Stimulated activated CD4-positive, alpha-beta T cell treated with anti-CD3 and anti-CD28 coated beads, Interleukin-4, amount 100 ng/mL, for 48 hours (primary cell): ENCODE measurements at places on chromosomes 7 and 10.

DNA sequence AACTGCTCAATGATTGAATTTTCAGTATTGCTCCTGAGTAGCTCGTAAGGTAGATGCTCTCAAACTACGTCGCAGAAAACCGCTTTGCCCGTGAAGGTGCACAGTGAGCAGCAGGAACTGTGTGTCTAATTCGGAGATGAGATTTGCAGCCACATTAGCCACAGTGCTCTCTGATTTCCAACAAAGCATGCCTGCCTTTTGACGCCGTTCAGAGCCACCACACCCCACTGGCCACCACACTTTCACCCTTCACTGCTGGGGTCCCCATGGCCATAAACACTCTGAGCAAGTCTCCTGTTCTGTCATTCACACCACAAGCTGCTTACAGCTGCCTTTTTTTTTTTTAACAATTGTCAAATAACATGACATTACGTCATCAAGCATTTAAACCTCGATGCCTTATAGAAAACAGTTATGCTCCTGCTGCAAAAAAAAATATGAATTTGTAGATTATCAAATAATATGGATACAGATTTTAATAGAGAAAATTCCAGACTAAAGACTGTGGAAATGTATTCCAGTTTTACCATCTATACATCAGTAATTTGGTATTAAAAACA is 578.8 kb upstream of the PFKP start:
- DNase-seq, result no peak

DNA sequence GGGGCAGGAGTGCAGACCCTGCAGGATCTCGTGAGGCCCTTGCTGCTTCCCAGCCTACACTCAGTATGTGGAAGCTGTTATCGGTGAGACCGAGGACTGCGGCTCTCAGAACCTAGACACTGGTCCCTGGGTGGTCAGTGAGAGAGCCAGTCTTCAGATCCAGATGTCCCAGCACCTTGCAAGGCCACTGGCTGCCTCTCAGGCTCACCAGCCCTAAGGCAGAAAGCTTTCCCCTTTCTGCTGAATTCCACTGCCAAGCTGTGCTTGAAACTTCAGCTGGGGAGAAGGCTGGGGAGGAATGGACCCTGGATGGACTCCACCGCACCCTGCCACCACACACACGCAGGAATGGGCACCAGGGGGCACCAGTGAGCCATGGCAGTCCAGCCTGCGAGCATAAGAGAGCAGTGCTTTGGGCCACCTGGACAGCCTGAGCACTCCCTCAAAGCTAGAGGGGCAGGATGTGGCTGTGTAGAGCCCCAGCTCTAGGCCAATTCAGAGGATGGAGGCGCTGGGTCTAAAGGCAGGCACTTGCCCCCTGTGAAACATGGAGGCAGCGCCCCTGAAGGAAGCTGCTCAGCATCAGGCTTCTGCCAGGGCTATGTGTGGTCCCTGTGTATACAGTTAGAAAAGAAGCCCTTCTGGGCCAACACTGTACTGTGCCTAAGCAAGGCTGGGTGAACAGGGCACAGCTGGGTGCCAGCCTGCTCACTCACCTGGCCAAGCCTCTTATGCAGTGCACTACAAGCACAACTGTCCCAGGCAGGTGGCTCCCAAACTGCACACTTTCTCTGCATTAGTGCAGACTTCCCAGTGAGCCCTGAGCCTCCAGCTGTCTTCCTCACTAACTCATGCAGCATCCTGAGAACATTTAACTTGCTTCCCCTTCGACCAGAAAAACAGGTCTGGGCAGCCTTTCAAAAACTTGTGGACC is 21.6 kb downstream of the TMEM72 start:
- peak; percentile 74 for DNase-seq

GRCh38 chr10:49596836-49597235 is 13.3 kb upstream of the SLC18A3 start:
- DNase-seq, result no peak

GRCh38 chr10:105183536-105183935 is 542.4 kb downstream of the SORCS3 start:
- DNase-seq, result no peak

GRCh38 chr10:110860576-110861241 is 11.0 kb upstream of the PDCD4 start:
- DNase-seq, result no peak

GRCh38 chr10:58590152-58590840 is 77.6 kb downstream of the BICC1 start:
- no peak for DNase-seq

- no peak for DNase-seq
These were observed 8.2 kb downstream of the CCDC7 start for GRCh38 chr10:32454148-32454547.

DNA sequence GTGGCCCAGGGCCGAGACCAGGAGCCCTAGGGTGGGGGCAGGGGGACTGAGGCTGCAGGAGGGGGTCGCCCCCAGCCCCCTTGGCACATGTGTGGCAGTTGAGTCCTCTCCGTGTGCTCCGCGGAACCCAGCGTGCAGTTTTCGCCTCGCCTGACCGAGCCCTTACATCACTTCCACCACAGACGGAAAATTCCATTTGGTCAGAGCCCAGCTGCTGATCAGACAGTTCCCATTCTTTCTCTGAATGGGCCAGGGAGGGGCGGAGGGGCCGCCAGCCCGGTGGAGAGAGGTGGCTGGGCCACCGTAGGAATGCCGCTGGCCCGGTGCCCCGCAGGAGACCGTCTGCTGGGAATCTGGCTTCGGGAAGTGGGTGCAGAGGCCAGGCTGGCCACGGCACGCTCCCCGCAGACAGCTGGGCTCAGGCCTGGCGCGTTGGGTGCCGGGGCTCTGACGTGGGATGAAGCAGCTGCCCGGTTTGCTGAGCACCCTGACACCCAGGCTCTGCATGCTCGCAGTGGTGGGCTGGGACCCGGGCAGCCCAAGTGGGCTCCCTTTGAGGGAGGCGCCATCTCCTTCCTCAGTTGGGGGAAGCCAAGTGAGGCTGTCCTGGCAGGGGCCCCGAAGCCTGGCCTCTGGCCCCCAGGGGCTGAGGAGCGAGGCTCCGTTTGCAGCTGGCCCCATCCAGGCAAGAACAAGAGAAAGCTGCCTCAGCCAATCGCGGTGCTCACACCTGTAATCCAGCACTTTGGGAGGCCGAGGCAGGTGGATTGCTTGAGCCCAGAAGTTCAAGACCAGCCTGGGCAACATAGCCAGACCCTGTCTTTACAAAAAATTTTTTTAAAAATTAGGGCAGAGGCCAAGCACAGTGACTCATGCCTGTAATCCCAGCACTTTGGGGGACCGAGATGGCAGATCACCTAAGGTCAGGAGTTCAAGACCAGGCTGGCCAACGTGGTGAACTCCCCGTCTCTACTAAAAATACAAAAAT is 9.9 kb downstream of the TTYH3 start:
- no peak for DNase-seq

DNA sequence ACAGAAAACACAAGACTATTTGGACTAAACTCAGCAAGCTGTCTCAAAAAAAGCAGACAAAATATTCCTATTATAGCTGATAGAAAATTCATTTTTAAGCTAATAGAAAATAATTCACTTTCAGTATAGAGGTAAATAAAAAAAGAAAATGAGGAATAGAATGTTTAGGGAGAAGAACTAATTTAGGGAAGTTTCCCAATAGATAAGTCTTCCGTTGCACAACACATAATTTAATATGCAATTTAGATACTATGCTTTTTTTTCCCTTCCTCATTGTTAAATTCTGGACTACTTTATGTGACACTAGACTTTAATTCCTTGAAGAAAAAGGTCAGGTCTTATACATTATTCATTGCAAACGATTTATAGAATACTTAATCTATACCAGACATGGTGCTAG is 10.3 kb downstream of the PNPLA8 start:
- no peak for DNase-seq

DNA sequence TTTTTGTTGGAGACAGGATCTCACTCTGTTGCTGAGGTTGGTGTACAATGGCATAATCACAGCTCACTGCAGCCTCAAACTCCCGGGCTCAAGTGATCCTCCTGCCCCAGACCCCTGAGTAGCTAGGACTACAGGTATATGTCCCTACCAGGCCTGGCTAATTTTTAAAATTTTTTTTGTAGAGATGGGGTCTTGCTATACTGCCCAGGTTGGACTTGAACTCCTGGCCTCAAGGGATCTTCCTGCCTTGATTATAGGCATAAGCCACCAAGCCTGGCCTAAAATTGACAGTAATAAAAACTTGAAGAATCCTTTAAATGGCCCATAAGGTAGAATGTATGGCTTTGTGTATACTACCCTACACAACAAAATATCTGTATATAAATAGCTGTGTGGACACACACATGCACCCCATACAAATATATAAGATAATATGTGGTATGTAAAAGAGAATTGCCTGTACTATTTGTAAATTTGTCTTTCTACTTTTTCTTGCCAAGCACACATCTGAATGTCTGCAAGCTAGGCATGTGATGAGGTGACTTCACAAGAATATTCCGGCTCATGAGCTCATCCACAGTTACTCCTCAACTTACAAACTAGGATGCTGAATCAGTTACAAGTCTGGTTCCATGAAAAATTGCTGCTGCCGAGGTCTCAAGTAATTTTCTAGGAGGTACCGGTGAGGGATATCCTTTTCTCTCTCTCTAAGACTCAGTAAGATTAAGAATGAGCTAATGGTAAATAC is 26.6 kb downstream of the POLR3A start:
- DNase-seq, result no peak
